OCI-M1 (cell line): ENCODE measurements at places on chromosomes 5 and 9.

DNA sequence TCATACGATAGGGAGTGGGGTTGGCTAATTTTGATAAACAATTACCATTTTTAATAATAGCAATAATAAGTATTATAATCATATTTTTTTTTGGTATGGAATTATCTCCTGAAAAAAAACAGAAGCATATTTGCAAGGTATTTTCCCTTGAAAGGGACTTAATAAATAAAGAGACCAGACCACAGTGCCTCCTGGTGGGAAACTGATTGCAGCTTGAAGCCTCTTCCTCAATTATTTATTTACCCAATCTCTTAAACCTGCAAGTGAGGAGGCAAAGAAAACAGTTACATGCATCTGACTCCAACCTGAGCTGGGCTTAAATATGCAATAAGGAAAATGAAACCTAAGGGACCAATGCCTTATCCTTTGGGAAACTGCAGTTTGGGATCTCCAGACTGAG lies 388.1 kb upstream of the ACO1 start:
- peak; percentile 23 for DNase-seq

- DNase-seq = no peak
Observed at GRCh38 chr9:93169444-93169843, 14.5 kb upstream of the WNK2 start.

DNA sequence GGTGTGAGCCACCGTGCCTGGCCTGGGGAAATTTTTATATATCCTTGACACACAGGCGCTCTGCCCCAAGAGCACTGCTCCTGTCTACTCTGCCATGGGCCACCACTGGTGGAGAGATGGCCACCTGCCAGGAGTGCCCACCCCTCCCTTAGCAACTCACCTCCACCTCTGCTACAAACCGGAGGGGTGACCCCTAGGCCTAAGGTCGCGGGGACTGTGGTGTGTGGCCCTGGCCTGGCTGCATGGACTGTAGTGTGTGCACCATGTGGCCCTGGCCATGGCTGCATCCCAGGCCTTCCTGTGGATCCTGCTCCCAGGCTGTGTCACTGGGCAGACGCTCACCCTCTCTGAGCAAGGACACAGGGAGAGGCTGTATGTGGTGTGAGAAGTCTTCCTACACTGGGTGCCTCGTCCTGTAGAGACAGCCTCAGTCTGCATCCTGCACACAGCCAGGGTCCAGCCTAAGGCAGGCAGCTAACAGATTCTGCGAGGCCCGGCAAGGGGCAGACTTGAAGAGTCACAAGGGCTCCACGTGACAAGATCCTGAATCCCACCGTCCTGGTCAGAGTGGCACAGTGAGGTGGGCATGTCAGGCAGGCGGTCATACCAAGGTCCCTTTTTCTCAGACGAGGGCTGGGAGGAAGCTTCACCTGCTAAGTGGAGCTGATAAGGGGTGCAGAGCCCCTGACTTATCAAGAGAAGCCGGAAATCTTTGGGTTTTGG lies 10.3 kb downstream of the NINJ1 start:
- no peak for DNase-seq

DNA sequence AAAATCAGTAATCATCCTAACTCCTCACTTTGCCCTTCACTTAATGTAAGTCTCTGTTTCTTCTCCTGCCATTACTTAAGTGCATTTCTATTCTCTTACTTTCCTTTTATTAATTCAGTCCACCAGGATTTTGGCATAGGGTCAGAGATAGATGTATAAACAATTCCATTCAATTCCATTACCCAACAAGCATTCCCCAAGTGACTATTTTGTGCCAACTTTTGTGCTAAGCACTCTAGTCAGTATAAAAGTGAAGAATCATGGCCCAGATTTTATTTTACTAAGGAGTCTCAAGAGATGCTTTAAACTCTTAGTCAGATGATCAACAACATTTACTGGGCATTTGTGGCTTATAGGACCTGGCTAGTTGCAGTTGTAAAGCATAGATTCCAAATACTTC lies 159.3 kb downstream of the DMAC1 start:
- no peak for DNase-seq

DNA sequence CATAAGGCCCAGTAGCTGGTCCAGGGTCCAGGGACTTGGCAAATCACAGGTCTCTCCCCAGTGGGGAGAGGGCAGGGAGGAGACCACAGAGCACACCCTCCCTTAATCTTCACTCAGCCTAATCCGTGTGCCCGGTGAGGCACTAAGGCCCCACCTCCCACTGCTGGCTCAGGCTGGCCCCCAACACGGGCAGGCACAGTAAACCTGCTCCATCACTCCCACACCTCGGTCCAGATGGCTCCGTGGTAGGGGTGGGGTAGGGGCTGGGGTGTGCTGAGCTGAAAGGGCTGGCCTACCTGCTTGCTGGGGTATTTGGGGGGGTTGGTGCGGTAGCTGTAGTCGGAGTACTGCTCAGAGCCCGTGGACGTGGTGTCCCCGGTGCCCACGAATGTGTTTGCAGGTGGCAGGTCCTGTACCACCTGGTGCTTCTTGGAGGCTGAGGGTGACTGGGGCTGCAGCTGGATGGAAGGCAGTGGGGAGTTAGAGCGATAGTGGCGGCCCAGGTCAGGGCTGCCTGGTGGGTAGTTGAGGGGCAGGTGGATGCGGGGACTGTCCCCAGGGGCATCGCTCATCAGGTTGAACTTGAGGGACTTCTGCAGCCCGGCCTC lies 15.2 kb downstream of the PCDH1 start:
- no peak for DNase-seq

DNA sequence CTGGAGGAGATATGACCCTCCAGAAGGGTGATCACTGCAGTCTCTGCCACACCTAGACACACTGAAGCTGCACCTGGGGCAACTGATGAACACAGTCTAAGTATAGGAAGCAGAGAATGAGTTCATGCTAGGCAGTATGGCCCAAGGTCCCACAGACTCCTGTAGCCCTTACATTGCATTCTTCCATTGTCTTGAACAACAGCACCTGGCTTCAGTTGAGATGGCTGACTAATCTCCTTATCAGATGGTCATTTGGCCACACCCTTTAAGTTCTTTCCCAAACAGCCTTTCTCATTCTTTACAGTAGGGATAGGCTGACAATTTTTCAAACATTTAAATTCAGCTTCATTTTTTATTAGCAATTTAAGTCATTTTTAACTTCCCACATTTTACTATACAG lies 23.1 kb downstream of the CENPK start:
- DNase-seq = peak; percentile 19

DNA sequence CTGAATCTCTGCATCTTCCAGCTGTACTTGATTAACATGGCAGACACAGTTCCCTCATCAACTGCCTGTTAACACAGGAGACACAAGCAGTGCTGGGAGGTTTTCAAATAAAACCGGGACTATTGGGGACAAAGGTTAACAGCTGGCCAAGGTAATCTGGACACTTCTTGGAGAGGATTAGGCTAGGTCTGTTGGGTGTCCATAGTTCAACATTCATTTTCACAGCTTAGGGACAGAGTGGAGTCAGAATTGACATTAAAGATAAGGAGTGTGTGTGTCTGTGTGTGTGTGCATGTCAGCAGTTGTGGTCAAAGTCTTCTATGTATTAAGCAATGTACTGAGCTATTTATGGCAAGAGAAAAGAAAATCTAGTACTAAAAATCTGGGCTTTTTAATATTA lies 216.2 kb downstream of the MED10 start:
- DNase-seq = no peak

DNA sequence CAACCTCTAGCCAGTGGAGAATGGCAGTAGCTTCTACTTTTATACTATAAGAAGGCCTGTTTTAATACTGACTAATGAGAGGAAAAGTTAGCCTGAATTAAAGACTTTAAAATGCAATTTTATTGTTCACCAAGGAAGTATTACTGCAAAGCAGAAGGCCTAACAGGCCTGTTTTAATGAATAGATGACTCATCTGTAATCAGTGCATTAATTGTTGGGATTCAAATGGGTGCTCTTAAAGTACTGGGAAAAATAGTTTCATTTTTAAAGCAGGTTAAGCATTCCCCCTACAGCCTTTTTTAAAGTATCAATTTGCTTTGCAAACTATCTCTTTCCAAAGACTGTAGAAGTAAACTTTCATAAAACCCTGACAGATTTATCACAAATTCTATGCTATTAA lies 147.7 kb downstream of the SIL1 start:
- no peak for DNase-seq

- DNase-seq = no peak
Observed at GRCh38 chr5:91668261-91668660, 285.1 kb upstream of the ARRDC3 start.

GRCh38 chr5:163407034-163407655 lies 30.2 kb upstream of the CCNG1 start:
- DNase-seq = peak; percentile 25

DNA sequence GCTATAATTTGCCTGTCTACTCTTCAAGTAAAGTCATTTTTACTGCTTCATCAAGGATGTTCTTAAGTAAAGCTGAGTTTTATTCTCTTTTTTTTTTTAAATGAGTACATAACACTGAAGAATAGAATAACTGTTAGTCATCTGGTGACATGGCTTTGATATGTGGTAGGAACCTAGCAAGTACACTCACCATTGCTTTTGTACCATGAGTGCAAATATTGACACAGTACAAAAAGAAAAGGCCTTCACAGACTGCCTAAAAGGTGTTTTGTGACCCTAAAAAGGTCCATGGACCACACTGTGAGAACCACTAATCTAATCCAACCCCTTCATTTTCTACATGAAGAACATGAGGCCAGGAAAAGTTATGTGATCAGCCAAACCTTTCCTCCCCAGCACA lies 55.0 kb downstream of the ECPAS start:
- DNase-seq = no peak

DNA sequence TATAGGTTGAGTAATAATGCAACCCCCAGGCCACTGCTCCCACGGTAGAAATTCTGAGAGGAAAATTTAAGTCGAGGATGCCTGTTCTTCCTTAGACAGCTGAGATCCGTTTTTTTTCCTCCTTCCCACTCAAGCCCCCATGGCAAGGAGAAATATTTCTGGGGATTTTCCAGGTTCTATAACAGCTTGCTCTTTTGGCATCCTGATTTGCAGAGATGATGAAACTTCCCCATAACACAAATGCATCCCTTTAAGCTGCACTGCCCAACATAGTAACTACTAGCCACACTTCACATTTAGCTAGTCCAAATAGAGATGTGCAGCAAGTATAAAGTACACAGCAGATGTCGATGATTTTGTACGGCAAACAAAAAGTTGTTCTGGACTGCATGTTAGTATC lies 32.5 kb upstream of the GNA14 start:
- DNase-seq = no peak

DNA sequence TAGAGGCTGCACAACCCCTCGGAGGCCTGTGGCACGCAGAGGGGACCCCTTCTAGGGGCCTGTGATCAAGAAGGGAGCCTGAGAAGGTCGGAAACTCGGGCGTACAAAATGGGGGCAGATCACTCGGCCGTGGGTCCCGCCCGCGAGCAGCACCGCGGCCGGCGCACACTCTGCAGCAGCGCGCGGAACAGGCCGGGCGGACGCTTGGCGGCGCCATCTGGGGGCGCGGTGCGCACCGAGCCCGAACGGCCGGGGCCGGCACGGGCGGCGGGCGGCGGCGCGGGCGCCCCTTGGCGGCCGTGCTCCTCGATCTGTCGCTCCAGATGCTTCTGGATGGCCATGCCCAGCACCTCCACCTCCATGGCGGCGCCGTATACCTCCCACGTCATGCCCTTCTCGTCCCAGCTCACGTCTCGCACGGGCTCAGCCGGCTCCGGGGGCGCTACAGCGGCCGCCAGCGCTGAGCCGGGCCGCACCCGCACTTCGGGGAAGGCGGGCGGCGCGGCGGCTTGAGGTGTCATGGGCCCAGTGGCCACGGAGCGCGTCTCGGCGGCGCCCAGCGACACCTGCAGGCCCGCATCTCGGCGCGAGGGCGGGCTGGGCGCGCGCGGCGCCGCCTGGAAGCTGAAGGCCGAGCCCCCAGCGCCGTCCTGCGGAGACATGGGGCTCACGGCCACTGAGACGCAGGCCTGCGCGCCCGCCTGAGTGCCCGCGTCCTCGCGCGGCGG lies 13.1 kb downstream of the GPRIN1 start:
- no peak for DNase-seq

- DNase-seq = no peak
Observed at GRCh38 chr5:3006961-3007551, 255.6 kb upstream of the IRX2 start.

GRCh38 chr9:121676926-121677325 lies 25.5 kb downstream of the DAB2IP start:
- DNase-seq = no peak

DNA sequence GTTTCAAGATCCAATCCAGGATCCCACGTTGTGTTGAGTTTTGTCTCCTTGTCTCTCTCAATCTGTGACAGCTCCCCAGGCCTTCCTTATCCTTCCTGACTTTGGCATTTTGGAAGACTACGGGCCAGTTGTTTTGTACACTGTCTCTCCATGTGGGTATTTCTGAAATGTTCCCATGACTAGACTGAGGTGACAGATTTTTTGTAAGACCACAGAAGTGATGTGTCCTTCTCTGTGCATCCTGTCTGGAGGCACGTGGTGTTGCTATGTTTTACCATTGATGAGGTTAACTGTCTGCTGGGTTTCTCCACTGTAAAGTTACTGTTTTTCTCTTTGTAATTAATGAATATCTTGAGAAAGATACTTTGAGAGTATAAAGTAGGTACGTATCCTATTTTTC lies 15.7 kb upstream of the PDZD2 start:
- DNase-seq = no peak

DNA sequence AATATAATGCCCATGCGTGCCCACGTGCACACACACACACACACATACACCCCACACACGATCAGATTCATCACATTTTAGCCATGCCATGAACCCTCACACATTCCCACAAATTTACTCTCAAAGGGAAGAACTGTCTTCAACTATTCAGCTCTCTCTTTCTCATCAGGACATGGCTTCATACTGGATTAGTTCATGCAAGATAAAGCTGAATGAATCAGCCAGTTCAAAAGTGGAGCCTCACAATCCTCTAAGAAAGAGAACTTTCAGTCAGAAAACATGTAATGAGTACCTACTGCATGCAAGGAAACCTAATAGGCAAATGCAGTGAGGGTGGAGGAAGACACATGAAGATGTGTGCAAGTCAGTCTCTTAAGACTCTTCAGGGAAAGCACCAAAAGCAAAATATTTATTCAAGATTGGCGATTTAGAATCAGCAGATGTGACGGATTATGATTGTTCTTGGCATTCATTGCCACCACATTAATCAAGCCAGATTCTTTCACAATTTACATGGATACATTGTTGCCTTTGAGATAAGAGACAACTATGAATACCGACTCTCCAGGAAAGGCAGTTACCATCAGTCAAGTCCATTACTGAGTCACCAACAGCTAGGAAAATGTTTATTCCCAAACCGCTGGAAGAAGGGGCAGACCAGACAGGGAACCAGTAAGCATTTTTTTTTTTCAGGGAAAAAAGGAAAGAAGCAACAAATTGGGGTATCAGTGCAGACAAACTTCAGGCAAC lies 30.3 kb upstream of the PUM3 start:
- DNase-seq = no peak

GRCh38 chr9:104386425-104387069 lies 117.5 kb upstream of the OR13F1 start:
- DNase-seq = peak; percentile 56
